ENCODE measurements at places on chromosomes 1 and 21.

- DNase-seq: no peak
Observed at GRCh38 chr1:151407304-151407703, 7.9 kb downstream of the PSMB4 start.

- DNase-seq: no peak
Observed at GRCh38 chr1:223097713-223098112, 45.3 kb downstream of the TLR5 start.

DNA sequence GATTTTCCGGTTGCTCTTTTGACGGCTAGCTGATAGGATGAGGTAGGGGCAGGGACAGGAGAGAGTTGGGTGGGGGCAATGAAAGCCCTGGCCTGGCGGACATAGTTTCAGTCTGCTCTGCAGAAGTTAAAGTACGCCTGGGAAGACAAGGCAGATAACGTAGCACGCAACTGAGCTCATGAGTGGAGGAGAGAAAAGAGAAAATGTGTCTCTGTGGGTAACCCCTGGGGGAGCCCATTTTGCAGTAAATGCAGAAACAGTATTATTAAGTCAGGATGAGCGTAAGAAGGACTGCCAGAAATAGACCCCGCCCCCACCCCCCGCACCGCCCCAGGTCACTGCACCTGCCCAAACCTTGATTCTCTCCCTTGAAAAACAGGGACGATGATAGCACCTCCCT, 51.7 kb upstream of the TARBP1 start:
- no peak for DNase-seq

DNA sequence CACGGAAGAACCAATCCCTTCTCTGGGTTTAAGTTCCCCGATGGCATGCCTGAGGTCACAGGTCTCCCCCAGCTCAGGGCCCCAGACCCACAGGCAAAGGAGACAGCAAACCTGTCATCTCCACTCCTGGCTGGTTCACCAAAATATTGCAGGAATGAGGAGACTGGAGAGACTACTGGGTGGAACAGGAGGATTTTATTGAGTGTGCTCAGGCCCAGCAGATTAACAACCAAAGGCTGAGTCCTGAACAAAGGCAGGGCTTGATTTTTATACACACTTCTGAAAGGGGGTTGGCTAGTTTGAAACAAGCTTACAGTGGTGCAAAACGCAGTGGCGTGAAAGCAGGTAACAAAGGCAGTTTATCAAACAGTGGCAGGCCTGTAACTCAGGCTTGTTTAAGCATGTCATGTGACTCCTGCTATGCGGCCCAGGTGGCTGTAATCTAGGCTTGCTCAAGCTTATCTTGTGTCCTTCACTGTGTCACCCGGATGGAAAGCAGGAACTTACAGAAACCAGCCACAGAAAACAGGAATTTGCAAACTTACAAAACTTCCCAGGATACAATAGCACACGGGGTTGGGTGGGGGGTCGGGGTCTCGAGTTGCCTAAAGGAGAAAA, 27.4 kb upstream of the KCNJ15 start:
- no peak for DNase-seq

DNA sequence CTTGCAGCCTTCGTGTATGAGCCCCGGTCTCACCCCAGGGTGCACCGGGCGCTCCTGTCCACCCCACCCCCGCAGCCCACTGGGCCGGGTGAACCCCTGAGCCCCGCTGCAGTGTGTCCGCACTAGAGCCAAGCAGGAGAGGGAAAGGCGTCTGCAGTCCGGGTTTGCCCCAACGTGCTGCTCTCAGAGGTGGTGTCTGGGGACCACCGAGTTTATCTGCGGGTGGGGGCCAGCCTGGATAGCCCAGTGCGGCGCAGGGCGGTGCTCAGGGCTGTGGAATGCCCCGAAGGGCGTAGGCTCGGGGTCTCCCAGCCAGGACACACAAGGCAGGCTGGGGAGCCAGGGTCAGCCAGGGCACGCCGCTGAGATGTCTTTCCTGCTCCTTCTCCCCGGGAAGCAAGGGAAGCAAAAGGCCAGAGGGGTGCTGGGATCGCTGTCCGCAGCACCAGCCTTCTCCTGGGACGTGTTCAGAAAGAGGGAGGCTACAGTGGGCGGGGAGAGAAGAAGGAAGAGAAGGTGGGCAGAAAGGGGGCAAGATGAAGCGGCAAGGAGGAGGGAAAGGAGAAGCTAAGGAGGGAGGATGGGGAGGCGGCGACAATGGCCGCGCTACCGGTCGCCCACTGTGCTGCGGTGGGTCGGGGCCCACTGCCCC, 56.6 kb downstream of the MAB21L3 start:
- DNase-seq: no peak

DNA sequence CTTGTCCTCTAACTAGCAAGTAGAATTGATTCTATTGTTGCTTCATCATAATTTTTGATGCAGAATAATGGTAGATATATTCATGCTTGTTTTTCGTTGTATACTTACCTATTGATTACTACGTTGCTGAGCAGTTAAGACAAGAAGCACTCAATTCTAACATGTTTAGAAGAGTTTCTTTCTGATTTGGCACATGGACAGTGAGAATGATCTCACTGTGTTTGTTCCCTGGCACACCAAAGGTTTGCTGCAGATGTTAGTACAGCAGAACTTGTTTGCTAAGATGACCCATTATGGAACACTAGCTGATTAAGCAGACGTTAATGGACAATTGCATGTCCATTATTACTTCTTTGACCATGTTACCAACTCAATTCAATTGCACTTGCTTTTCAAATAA, 184.7 kb upstream of the SGIP1 start:
- DNase-seq: no peak

DNA sequence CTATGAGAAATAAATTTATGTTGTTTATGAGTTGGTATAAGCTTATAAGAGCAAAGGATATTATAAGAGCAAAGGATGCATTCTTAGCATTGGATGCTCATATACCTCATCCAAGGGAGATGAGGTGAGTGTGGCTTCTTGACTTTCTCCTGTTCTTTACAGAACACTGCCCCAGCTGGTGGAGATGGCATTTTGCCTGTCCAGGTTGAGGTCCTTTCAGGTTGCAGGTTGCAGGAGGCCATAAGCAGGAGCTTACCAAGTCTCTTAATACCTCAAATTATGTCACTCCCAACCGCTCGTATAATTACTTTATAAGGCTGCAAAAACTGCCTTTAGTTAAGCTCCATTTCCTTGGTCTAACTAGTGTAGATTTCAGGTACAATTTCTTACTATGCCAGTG, 66.7 kb downstream of the RPE65 start:
- no peak for DNase-seq

- no peak for DNase-seq
Observed at GRCh38 chr1:193406901-193407300, 220.5 kb upstream of the B3GALT2 start.

DNA sequence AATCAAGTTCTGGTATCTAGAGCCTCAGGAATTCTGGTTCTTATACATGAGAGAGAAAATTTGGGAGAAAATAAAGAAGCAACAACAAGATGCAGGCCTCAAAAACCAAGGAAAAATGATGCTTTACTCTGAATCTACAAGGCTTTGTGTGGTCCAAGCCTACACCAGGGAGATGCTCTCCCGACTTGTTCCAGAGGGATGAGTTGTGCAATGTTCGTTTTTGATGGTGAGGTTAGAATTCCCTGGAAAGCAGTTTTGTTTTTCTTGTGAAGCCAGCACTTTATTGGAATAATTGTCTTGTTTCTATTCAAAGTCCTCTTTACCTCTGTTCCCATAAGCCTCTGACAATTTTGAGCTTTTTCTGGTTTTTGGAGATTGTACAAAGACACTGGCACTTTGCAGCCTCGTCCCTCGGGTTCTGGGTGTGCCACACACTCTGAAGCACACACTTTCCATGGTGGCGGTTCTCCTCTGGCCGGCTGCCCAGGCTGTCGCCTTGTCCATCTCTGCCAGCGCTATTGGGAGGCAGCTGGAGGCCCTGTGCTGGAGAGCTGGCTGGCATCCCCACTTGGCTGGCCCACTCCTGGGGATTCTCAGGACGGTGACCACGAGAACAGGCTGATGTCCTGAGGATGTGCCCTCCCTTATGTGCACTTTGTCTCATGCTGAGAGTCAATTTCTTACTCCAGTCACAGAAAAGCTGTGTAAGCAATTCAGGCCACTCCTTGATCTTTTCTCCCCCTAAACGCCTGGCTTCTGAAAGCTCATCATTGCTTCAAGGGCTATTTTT, 70.2 kb downstream of the EDEM3 start:
- no peak for DNase-seq

DNA sequence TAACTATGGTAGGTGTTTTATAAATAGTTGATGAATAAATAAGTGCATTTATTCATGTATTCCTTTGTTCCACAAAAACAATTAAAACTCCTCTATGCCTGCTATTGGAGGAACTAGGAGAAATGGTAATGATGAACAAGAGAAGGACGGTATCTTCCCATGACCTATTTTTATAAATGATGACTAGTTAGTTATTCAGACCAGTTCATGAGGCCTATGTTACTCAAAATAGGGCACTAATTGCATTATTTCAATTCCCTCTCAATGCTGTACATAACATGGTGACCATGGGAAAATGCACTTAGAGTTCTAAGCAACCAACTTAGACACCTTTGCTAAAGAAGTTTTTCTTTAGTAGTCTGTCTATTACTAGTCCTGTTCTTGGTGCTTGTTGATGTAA, 53.1 kb downstream of the XCL1 start:
- DNase-seq: no peak

- no peak for DNase-seq
Observed at GRCh38 chr1:201898992-201899391, 10.3 kb downstream of the SHISA4 start.

- no peak for DNase-seq
Observed at GRCh38 chr1:91537281-91537986, 36.8 kb downstream of the CDC7 start.

- no peak for DNase-seq
Observed at GRCh38 chr1:92211166-92211565, 6.5 kb upstream of the C1orf146 start.

DNA sequence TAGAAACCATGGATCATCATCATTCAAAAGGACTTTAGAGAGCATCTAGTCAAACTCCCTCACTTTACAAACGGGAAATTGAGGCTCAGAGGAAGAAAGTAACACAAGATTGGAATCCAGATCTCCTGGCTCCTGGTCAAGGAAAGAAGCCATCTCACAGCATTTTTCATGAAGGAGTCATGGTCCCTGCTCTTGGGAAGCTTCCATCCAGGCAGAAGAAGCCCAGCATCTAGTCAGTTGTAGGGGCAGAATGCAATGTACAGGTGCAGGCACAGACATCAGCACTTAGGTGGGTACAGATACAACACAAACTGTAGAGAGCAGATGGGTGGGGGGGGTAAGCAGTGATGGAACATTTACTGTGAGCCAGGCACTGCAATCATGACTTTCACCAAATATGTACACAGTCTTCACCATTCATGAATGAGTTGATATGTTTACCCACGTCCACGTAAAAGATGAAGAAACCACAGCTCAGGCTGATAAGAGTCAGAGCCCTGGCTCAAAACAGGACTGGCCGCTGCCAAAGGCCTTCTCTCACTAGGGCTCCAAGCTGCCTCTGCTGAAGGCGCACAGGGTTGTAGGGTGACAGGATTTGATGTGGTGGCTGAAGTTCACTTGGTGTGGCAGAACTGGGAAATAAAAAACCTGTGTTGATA, 44.0 kb downstream of the OPTC start:
- no peak for DNase-seq

- no peak for DNase-seq
Observed at GRCh38 chr1:189606047-189606446, 871.6 kb downstream of the BRINP3 start.

DNA sequence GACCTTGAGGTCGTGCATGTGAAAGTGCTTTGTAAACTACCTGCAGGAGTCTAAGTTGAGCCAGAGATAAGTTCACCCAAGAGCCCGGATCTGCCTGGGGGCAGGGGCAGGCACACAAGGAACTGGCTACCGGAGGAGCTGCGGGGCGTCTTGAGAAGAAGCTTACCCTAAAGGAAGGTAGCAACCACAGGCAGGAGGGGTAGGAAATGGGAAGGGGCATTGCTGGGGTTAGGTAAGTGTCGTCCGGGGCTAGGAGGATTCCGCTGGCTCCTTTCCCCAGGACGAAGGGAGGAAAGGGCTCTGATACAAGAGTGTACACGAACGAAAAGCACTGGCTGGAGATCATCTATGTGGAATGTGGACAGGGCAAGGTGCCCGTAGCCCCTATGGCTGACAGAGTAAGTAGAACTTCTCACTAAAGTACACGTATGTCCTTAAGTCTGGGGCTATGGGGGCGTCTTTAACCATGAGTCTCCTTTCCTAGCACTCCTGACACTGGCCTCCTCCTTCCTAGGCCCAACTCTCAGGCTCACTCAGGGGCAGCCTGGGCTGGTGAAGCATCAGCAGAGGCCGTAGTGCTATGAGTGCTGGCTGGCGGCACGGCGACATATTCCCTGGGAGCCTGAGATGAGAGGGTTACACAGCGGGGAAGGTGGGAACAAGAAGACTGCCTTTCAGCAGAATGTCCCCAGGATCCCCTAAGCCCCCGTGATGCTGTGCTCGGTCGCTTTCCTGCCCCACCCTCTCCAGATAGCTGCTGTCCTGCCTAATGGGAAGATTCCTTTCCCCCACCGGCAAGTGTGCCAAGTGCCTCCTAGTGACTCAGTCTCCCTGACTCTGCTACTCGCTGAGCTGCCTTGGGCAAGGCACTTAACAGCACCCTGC, 9.1 kb upstream of the GALNT2 start:
- no peak for DNase-seq

DNA sequence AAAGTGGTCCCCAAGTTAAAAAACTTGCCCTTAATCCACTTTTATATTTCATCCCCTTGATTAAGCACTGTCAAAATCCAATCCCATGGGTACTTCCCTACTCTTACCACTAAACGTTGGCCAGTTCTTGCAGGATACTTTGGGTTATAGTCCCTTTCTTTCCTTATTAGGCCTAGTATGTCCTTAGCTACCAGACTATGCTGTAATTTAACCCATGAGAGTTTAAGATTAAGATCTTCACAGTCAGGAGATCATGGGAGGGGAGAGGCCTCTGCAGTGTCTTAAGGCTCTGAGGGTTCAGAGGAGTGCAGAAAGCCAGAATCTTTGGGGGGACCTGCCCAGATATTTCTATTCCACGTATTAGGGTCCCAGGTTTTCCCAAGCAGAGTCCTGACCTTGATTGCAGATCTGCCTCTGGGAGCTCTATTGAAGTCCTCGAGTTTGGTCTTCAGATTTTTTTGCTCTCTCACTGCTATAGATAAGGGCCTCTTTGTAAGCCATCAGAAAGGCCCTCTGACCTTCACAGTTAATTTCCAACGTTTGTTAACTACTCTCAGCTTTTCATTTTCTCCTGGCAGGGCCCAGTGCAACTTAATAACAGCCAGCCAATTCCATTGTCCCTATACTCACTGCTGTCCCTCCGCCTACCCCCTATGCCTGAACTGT, 9.0 kb upstream of the CGN start:
- DNase-seq: no peak

Data from DMS79 (cell line).